ENCODE measurements at places on chromosomes 2 and 18.

DNA sequence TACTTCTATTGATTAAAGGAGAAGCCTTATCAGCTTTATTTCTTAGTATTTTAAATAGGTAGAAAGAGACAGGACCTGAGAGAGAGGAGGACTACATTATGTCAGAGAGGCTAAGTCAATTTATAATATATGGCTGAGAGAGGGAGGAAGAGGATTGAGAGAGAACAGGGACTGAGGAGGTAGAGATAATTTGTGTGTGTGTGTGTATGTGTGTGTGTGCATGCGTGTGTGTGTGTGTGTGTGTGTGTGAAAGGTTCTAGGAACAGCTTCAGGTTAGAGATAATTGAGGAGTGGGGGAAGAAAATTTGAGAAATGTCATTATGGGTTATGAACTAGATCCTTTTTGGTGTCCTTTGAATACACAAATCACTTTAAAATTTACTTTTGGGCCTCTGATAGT, 15.2 kb downstream of the DOK1 start:
- no peak for DNase-seq

GRCh38 chr2:128394007-128394730, 75.5 kb upstream of the HS6ST1 start:
- no peak for DNase-seq

DNA sequence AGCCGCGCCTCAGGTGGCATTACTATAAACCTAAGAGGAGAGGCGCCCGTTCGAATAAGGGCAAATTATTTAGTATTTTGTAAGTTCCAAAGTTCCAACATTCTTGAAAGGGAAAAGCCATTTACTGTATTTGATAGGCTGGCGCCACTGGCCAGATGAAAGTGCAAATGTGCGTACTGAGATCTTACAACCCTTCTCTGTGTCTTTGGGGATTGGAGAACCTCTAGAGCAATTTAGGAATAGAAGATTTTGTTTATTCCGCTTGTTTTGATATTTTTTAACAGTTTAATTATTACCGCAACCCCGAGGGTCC, 467 bp upstream of the WDR35 start:
- no peak for DNase-seq

- no peak for DNase-seq
Observed at GRCh38 chr2:5537180-5537688, 154.9 kb upstream of the SOX11 start.

- DNase-seq, result no peak
Observed at GRCh38 chr2:208300847-208301618, 35.0 kb downstream of the PIKFYVE start.

DNA sequence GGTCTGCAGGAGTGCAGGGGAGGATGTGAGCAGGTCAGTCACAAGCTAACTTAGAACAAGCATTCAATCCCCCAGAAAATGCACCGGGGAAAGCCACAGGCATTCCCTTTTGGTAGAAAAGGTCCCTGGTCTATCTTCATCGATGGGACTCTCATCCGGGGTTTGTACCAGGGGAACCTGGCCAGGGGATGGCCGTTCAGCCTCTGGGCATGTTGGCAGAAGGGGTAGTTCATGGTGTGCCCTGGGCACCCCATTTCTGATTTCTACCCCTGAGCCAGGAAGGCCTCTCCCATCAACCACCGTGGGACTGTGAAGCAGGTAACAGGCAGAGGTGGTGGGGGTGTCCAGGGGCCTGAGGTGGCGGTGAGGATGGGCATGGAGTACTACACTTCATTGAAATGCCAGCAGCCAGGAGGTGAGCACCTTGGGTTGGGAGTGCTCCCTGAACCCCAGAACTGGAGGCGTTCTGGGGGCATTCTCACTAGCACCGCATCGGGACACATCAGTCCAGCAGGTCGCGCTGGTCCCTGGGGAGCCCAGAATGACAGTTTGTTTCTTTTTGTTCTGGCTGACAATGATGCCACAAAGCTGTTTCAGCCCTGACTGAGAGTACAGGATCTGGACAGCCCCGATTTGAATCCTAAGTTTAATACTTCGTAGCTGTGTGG, 172.3 kb downstream of the SMAD7 start:
- DNase-seq, result no peak

DNA sequence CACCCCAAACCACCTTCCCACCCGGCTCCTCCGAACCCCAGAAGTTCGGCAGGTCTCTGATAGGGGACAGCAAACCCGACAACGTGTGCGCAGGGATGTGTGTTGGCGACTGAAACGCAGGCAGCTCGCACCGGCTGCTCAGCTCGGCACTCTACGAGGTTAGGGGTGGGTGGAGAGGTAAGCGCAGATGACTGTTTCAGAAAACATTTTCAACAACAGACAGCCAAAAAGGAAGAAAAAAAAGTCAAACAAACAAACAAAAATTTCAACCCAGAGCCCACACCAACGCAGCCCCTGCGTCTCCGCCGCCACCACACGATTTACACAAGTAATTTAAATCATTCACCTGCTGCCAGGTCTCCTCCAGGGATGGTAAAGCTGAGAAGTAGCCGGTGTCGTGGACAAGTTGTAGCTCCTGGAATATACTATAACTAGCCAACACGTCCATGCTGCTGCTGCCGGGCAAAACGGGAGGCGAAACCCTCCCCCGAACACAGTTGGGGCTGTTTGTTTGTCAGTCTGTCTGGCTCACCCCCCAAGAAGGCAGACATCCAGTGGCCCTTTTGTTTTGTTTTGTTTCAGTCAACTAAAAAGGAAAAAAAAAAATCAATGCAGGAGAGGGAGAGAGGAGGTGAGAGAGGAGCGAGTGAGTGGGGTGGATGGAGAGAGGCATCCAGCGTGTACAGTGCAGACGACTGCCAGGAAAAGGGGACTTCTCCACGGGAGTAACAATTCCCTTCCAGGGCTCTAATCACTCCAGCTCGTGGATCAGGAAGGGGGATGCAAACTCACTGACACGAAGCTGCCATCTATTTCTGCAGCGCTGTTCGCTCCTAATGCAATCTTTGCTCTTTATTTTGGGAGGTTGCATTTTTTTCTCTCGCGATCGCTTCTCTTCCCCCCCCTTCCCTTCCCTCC, at the start of gene KLF7:
Gene KLF7 (minus strand): TSS at position 828 of the 918 bp plus-strand sequence. CDS start 380 bp downstream, at position 448.
- no peak for DNase-seq

All from hematopoietic multipotent progenitor cell treated with erythropoietin and hydrocortisone succinate and interleukin-3 and kit ligand, for 17 days (in vitro differentiated cells).